ENCODE measurements at places on chromosomes 12 and 14. TPM values are rescaled to one million over a fixed set of nuclear protein-coding genes. Genes with fewer than 3 reads are reported as not detected.

- DNase-seq, result no peak
Measured at GRCh38 chr14:100764471-100765115, 37.9 kb downstream of the DLK1 start.

- DNase-seq, result no peak
Measured at GRCh38 chr14:99123208-99123870, 148.7 kb downstream of the BCL11B start.

GRCh38 chr12:46884362-46884761 lies 58.6 kb upstream of the SLC38A4 start:
- DNase-seq, result no peak

Gene MYO1H
- total RNA-seq, result not detected

DNA sequence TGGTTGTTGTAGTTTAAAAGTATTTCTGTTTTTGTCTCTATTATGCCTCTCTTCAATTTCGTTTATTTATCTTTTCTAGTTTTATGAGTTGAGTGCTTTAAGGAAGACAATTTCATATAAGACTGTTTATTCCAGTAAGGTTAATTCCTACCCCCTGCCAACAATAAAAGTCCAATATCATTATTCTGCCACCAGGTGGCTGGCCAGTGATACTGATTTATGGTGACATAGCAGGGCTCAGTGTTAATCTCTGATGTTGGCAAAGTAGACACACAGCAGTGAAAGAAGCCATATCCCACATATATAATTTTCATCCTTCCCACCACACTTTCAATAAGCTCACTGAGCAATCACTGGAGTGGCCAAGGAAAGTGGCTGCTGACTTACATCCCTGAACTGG lies 69.0 kb upstream of the BMP4 start:
- peak; percentile 12 for DNase-seq

DNA sequence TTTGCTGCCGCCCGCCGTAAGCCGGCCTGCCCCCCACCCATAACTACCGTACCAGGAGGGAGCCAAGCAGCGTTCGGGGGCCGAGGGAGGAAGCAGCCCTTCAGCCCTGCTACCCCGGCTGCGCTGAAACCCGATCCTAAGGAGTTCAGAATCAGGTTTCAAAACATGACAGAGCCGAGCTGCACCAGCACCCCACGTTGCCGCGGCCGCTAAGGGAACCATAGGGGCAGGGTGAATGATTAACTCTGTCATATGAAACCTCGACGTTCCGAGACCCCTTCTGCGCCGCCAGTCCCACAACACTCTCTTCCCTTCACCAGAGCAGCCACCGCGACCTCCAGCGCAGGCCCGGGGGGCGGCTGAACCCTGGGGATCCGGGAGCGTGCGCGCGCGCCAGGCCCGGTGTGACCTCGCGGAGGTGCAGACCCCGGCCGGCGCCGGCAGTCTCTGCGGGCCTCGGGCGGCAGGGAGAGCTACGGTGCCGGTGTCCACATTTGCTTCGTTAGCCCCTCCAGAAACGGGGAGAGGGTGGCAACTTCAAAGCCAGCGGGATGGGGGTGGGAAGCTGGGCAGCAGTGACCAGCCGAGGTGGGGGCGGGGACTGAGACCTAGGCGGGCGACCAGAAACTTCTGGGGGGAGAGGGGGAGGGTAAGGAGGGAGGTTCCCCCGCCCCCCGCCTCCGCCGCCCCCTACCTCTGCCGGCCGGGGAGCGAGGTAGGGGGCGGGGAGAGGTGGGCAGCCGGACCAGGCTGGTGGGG lies 1.6 kb downstream of the SIX4 start:
- peak; percentile 29 for DNase-seq

GRCh38 chr12:5582018-5582417 lies 150.1 kb downstream of the NTF3 start:
- no peak for DNase-seq

DNA sequence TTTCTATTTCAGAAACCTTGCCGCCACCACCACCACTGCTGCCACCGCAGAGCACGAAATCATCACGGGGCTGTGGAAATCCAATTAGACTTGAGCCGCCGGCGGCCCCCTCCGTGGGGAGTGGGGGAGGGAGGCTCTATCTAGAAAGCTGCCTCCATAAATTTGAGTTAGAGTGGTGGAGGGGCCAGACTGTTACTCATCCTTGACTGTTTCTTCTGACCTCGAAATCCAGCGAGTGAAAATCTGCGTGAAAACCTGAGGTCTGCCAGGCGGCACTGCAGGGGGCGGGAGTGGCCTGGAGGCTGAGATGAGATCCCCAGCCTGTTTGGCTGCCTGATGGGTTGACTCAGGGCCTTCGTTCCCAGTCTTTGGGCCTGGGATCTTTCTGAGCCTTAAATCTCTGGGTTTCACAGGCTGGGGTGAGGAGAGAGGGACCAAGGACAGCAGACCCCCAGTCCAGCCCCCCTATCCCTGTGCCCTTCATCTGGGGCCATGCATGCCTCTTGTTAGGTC lies 29.9 kb downstream of the TSPAN9 start:
- DNase-seq, result no peak

Measured in hematopoietic multipotent progenitor cell (in vitro differentiated cells).